ENCODE measurements at places on chromosomes 3 and 15.

DNA sequence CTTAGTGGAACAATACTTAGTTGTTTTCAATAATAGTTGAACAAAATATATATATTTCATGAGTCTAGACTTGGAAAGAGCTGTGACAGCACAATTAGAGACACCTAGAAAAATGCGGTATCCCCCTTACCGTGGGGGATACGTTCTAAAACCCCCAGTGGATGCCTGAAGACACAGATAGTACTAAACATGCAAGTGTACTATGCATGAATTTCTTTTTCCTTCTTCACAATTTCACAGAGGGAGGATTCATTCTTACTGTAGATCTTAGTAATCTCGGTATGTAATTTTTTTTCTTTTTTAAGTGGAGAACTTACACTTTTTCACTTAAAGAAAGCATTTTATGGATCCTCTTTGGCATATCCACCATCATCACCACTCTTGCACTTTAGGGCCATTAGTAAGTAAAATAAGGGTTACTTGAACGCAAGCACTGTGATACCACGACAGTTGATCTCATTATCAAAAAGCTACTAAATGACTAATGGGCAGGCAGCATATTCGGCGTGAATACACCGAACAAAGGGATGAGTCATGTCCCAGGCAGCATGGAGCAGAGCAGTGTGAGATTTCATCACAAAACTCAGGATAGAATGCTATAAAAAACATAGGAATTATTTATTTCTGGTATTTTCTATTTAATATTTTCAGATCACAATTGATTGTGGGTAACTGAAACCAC, 72.3 kb upstream of the ZNF280D start:
- DNase-seq = no peak

- no peak for DNase-seq
Measured at GRCh38 chr15:100613208-100613607, 10.8 kb downstream of the ASB7 start.

DNA sequence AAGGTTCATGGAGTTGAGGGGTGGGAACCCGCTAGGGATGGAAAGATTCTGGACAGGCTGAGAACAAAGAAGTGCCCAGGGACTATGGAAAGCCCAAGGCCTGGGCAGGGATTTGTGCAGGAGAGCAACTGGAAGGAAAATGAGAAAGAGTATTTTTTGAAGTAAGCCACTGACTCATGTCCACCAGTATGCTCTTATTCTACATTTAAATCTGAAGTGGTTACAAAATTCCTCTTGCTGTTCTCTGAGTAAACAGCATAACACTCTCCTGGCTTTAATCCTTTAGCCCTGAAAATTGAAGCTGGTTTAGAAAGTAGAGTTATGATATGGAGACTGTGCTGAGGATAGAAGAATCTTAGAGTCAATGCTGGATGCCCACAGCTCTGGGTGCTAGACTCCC, 165.2 kb downstream of the ISL2 start:
- no peak for DNase-seq

DNA sequence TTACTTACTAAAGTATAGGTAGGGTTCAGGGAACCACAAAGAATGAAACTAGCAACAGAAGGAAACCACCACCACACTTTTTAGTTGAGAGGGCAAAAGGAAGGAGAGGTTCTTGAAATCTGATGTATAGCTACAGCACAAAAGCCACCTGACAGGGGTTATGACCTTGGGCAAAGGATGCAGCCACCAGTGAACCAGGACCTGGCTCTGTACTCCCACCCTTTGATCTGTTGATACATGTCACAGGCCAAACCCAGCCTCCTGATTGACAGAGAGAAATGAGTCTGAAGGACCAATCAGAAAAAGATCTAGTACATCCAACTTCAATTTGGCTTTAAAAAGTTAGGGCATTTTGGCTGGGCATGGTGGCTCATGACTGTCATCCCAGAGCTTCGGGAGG, 20.0 kb upstream of the BLM start:
- DNase-seq = no peak

DNA sequence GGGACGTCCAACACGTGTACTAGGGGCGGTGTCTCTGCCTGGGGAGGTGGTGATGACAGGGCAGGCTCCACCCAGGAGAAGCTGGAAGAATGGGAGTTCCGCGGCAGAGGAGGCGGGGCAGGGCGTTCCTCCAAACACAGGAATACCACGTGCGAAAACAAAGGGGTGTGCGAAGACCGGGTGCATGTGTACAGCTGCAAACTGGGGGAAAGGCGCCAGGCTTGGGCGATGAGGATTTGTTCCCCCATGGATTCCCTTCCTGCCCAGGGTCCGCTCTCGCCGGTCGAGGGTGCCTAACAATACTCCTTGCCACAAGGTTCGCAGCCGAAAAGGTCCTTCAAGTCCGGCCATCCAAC, 500 bp upstream of the ZSCAN2 start:
- DNase-seq = peak; percentile 68

- no peak for DNase-seq
Measured at GRCh38 chr3:146529021-146529420, 15.4 kb downstream of the PLSCR1 start.

DNA sequence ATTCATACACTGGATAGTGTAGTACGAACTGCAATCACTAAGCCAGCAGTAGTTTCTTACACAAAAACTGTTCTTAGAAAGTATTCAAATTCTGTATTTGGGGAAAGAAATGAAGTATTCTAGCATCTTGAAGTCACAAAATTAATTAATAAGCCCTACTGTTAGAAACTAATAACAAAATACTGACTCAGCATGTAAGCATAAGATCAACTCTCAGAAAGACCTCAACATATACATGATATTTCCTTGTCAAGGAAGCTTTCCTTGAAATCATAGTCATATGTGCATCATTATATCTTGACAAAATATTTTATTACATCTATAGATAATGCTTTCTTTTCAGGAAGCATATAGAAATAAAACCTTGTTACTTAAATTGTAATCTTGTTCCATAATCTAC, 115.5 kb upstream of the GOLGA6L6 start:
- DNase-seq = no peak

DNA sequence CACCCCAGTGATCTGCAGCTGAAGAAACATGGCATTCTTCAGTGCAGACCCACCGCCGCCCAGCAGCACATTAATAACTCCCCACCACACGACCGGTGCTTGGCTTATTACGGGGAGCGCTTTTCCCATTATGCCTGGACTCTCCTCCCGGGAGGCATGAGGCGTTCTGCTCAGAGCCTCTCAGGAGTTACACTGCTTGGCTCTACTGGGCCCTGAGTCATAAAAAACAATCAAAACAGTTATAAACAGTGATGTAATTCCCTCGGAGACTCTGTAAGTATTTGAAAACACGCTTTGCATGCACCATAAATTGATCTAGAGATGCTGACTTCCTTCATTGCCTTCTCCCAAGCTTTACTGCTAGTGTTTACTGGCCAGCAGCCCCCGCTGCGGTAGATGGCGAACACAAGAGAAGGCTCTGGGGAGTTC, 77.1 kb upstream of the SNRPA1 start:
- DNase-seq = no peak

DNA sequence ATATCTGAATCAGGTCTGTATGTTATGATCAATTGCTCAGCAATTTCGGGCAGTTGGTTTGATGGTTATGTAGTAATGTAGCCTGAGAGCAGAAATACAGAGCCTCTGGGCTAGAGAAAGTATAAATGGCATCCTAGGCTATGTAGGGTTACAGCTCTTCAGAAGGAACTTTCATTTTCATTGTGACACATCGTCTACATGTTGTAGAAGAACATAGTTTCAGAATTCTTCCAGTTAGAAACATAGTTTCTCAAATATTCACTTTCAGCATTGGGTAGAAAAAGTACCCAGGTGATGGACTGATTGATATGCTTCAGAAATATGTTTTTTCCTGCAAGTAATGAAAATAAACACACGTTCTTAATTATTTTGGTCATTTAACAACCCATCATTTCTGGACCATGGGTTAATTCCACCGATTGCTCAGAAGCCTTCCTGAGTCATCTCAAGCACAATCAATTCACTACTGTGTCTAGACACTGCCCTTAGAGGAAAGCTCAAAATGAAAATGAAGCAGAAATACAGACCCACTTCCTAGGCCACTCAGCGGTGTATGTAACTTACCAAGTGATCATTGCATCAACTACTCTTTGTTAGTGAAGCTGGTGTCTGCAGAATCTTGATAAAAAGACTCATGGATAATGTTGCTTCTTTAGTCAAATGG, 88.8 kb upstream of the TSEN2 start:
- DNase-seq = no peak

DNA sequence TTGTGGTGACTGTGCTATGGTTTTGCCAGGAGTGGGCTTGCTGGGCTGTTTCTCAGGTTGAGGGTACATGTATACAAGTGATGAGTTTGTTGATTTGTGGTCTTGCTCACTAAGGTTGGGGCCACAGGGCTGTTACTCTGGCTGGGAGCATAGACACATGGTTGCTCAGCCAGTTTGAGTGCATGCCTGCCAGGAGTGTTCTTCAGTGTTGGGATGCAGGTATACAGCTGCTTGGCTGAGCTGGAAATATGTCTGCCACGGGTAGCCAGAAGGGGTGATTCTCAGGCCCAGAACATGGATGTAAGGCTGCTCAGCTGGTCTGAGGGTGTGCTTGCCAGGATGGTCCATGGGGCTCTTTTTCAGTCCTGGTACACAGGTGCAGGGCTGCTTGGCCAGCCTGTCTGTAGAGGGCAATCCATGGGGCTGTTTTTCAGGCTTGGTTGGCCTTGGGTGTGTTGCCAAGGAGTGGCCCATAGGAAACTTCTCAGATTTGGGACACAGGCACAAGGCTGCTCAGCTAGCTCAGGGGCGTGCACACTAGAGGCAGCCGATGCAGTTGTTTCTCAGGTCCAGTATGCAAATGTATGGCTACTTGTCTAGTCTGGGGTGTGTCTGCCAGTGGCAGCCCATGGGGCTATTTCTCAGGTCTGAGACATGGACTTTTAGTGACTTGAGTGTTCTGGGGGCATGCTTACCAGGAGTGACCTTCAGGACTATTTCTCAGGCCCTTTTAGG, 5.3 kb upstream of the ARHGAP31 start:
- no peak for DNase-seq

DNA sequence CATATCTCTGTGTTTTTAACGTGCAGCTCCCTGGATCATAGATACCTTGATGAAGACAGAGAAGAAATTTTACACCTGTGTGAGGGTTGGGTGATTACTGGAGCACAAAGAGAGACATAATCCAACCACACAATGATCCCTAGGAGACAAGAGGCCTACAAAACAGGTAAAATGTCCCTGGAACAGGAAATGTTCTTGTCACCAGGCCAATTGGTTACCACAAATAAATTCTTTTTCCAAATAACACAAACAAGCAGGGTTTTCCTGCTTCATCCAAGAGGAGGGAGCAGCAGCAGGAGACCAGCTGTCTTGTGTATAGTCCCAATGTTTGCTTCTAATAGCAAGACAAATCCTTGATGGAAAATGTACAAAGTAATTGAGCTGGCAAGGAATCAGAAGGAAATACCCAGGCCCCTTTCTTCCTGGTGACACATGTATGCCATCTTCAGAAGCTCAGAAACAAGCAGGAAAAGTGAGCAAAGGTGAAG, 1.4 kb downstream of the MGLL start:
- no peak for DNase-seq

- no peak for DNase-seq
Measured at GRCh38 chr15:58538901-58539300, 107.1 kb downstream of the LIPC start.

GRCh38 chr15:88193415-88193814, 63.1 kb downstream of the NTRK3 start:
- DNase-seq = no peak

- no peak for DNase-seq
Measured at GRCh38 chr3:47152578-47152977, 11.3 kb downstream of the SETD2 start.

GRCh38 chr3:107938143-107938542, 152.7 kb downstream of the CD47 start:
- peak; percentile 53 for DNase-seq

GRCh38 chr15:87207990-87208580, 1048.5 kb downstream of the NTRK3 start:
- no peak for DNase-seq

- no peak for DNase-seq
Measured at GRCh38 chr15:90419738-90420406, 31.8 kb downstream of the IQGAP1 start.

DNA sequence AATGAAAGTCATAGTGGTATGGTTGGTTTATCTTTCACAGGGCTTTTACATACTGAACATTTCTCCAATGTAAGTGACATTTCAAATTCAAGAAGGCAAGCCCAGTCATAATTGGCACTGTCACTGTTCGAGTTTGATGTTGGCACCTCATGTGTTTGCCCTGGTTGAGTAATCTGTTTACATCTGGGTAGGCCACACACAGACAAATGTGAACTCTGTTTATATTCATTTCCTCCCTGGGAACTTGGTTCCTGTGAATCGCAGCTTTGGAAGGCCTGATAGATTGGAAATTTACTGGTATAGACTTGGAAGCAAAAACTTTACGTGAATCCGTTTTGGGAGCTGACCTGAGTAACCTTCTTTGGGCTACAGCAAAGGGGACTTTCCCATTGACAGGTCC, 395.2 kb upstream of the AZI2 start:
- DNase-seq = no peak

DNA sequence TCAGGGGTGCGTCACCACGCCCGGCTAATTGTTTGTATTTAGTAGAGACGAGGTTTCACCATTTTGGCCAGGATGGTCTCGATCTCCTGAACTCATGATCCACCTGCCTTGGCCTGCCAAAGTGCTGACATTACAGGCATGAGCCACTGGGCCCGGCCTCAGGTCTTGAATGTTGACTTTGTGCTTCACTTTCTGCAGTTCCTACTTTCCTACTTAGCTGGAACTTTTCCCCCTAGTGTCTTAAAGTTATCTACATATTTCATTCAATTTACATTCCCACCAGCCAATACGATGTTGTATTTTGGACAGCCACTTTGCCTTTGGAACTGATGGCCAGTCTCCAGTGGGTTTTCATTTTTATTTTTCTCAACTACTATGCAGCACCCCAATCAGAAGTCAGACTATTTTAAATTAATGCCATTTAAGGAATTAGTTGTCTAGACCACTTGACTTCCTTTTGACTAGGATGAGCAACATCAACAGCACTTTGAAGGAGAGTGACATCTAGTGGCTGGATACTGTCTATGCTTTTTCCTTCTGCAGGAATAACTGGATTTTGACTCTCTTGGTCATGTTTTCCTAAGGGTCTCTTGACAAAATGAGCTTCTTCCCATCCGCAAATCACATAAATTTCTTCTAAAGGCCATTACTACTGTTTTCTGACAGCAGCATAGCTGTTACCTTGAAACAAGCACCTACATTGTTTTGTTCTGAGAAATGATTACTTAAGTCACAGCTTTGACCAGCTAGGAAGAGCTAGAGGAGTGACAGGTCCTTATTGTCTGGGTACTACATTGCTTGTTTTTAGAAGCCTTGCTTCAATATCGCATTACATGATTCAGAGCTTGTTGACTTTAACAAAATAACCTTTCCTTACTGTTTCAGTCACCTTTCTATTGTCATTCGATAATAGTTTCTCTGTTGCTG, 140.2 kb downstream of the ITPR1 start:
- DNase-seq = peak; percentile 62
